Cardiac muscle cell (in vitro differentiated cells and primary cell): ENCODE measurements at places on chromosomes 6 and 20.

DNA sequence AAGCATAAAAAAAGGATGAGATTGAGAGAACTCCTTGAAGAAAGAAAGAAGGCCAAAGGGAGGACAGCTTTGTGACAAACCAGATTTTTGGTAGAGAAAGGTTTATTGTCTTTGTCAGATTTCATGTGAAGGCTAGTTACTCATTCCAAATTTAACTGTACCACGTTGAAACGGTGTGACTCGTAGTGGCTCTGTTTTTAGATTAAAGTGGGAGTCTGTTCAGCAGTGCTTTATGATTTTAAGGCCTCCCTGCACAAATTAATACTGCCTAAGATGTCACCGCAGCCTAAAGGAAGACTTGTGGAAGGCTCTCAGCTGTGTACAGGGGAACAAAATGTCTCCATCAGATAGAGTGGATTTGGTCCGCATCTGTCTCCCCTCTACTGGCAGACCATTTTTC, 35.9 kb downstream of the CDC40 start:
- DNase-seq, result no peak

DNA sequence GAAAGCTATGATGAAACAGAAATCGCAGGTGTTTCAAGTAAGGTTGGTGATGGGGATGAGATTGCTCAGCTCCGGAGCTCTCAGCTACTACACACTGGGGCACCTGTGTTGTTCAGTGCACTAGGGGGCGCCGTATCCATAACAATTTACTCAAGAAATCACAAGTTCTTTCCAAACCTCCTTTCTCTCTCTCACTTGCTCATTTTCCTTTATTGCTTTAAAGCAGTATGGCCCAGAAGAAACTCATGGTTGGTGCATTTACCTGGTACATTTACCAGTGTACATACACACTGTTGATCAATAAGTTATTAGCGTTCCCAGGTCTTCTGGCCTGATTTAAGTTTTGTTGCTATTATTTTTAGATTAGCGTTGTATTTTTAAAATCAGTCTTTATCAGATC, 235.2 kb upstream of the TAB2 start:
- peak; percentile 76 for DNase-seq

DNA sequence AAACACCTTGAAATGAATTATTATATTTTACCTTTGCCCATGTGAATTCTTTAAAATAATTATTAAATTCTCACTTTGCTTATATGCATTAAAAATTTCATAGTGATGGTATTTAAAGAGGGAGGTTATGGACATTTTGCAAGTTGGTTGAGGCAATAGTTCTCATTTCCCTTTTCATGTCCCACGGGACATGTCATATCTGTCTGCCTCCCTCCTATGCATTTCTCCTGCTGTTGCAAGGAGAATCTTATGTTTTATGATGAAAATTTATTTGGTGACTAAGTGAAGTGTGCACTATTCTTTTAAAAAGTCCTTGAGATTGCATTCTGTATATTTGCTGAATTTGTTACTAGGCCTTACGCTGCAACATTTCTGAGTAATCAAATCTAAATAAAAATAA, 67.2 kb downstream of the UTRN start:
- DNase-seq, result no peak

GRCh38 chr6:1346101-1346500, 34.2 kb downstream of the FOXQ1 start:
- no peak for DNase-seq

GRCh38 chr20:51650685-51651134, 108.2 kb upstream of the NFATC2 start:
- no peak for DNase-seq

DNA sequence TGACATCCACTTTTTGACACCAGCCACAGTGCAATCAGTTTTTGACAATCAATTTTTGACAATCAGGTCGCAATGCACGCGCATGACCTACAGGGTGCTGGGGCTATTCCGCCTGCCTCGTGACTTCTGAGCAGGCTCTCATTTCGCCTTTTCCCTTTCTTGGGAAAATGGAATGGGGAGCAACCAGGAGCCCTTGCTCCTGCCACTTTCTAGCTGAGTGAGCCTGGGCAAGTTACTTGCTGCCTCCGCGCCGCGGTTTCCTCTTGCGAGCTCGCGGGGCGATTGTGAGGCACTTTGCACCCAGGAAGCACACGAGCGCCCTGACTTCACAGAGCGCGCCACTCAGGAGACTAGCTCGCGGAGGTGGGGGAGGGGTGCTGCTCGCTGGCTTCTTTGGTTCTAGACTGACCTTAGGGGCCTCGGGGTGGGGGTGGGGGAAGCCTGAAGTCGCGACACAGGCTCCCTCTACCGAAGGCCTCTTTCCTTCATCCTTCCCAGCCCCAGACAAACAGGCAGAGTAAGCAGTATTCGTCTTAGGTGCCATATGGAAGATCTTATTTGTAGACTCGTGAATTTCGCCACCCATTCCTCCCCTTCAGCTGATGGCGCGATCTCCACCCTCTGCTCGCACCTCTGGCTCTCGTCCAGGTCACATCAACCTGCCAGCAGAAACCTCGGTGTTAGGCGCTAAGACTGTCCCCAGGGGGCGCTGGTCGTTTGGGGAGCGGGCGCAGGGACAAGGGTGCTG, 4.6 kb downstream of the TP53TG5 start:
- DNase-seq, result peak; percentile 92

- no peak for DNase-seq
Observed at GRCh38 chr6:157430834-157431233, 49.8 kb downstream of the ZDHHC14 start.

DNA sequence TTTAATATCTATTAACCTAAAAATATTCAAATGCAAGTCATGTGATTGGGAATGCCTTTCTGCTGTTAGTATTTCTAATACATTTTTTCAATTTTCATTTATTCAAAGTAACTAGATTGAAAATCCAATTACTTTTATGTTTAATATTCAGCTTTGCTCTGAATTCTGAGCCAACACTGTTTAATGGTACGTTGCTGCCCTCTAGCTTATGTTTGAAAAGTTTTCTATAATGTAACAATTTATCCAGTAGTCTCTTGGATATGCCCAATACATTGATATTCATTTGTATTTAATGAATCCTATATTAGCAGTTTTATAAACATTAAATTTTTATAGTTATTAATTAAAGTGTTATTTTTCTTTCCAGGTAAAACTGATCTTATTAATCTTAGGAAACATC, 47.4 kb downstream of the LGSN start:
- peak; percentile 51 for DNase-seq

GRCh38 chr20:23115822-23116221, 29.7 kb upstream of the CD93 start:
- DNase-seq, result no peak

DNA sequence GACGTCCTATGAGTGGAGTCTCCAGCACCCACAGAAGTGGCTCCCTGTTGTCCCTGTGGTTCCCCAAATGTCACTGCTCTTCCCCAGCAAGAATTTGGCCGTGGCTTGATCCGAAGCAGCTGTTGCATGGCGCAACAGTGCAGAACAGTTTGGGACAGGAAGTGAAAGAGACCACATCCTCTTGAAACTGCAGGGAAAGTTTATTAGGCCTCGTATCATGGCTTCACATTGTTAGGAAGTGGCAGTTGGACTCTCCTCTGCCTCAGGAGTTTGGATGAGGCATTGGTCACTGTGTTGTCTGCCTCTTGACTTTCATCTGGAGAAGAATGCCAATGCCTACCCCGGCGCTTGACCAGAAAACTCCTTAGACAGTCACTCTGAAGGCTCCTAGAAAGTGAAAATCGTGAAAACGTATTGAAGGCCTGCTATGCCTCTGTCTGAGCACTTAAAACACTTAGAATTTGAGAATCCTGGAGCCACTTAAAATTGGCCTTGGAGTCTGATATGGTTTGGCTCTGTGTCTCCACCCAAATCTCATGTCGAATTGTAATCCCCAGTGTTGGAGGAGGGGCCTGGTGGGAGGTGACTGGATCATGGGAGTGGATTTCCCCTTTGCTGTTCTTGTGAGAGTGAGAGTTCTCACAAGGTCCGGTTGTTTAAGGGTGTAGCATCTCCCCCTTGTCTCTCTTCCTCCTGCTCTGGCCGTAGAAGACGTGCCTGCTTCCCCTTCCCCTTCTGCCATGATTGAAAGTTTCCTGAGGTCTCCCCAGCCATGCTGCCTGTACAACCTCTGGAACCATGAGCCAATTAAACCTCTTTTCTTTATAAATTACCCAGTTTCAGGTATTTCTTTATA, 334.9 kb upstream of the JARID2 start:
- DNase-seq, result peak; percentile 64

DNA sequence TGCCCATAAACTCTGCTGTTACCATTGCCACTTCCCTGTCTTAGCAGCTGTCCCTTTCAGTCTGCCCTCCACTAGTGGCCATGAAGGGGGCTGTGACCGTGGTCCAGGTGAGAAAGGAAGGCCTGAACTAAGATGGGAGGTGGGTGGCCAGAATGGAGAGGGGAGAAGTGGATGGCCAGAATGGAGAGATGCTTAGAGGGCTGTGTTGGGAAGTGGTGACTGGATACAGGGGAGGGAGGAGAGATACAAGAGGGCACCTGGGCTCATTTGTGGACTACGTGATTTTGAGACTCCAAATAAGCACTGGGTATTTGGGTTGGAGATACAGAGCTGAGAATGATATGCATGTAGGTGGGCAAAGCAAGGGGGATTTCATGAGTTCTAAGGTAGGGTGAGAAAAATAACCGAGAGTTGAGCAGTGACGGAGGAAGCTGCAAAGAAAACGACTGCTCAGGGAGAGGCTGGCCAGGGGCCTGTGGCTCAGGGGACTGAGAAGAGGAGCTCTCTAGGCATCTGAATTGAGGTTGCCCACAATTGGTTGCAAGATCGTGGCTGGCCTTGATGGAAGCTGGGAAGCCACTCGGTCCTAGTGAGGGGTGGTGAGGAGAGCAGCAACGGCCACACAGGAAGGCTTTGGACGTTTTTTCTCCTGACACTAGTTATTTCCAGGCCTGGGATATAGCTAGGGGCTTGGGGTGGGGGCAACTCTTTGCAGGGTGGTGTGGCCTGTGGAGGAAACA, 36.9 kb downstream of the PANK2 start:
- no peak for DNase-seq

DNA sequence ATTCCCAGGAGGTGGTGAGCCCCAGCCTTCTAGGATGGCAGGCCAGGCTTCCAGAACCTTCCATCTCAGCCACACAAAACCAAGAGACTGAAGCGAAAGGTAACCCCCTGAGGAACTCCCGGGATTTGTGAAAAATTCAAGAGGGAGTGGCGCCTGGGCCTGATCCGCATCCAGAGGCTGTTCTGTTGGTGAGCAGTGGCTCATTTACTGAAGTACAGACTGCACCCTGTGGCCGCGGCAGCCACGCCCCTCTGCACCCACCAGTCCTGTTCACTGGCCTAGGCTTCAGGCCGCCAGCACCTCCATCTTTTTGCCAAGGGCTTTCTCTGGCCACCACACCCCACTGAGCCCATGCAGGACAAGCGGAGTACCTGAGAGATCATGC, 79.1 kb upstream of the PTPN1 start:
- no peak for DNase-seq

- peak; percentile 1 for DNase-seq
Observed at GRCh38 chr20:17177341-17177740, 49.5 kb upstream of the PCSK2 start.

- peak; percentile 29 for DNase-seq
Observed at GRCh38 chr6:133291671-133292070, 50.5 kb downstream of the EYA4 start.

DNA sequence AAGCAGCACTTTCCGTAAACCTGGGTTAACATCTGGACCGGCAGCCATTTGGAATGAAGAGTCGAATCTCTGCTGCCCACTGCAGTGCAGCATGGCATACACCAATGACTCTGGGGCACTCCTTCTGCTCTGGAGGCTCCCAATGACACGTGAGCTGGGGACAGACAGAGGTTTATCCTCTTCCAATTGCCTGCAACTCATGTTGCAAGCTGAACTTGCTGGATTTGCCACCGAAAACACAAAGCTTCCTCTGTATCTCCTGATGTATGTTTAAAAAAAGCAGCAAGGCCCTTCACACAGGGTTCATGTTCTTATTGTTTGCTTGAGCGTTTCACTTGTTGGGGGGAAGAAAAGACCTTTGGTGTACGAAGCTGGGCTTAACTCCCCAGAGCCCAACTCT, 10.8 kb downstream of the NCOA5 start:
- no peak for DNase-seq

DNA sequence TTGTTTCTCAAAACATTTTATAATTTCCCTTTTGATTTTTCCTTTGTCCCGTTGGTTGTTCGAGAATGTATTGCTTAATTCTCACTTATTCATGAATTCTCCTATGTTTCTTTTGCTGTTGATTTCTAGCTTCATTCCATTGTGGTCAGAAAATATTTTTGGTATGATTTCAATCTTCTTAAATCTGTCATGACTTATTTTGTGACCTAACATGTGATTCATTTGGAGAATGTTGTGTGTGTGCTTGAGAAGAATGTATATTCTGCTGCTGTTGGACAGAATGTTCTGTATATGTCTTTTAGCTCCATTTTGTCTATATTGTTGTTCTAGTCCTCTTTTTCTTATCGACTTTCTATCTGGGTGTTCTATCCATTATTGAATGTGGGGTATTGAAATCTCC, 286.2 kb upstream of the RNF217 start:
- no peak for DNase-seq

- no peak for DNase-seq
Observed at GRCh38 chr6:141398949-141399348, 733.8 kb upstream of the GJE1 start.

GRCh38 chr6:23371132-23371915, 754.7 kb upstream of the NRSN1 start:
- DNase-seq, result no peak

DNA sequence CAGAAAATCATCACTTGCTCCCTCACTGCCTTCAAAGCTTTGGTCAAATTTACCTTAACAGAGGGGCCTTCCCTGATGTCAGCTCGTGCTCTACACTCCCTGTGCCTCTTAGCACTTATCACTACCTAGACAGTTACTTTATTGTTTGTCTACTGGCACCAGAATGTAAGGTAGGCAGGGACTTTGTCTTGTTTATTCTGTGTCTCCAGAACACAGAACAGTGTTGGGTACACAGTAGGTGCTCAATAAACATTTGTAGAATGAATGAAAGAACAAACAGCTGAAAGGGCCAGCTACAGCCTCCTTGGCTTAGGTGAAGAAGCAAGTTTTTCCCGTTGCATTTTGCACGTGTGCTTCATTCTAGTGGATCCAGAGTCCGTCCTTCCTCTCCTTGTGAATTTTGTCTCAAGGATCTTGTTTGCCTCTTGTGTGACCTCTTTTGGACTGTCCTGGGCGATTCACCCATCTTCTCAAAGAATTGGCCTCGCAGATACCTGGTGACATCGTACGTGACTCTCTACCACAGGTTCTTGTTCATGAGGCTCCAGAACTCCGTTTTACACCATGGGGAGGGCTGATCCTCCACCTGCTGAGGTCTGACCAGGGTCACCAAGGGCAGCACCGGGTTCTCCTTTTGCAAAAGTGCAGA, 84.2 kb upstream of the ARMC2 start:
- no peak for DNase-seq

DNA sequence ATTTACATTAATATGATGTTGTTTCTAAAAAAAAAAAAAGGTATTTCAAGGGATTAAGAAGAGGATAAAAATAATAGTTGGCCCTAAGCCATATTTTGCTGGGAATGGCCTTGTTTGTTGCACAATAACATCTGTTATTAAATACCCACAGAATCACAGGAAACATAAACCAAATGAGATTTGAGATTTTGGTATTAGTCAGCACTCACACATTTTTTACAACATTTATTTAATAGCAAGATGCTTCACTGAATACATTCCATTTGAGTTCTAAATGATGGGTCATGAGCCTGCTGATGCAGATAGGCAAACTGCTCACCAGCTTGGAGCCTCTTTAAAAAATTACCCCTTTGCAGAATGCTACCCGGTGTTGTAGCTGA, 92.9 kb upstream of the ENPP5 start:
- DNase-seq, result peak; percentile 81

- DNase-seq, result no peak
Observed at GRCh38 chr20:23880417-23880816, 869 bp upstream of the CST5 start.
